Urinary bladder (tissue), 4 donors: ENCODE measurements at places on chromosomes 1 and 21. TPM values are rescaled to one million over a fixed set of nuclear protein-coding genes. Genes with fewer than 3 reads are reported as not detected.

- peak; percentile 88 for DNase-seq
Observed at GRCh38 chr1:94925561-94926125, 1.3 kb downstream of the CNN3 start.

DNA sequence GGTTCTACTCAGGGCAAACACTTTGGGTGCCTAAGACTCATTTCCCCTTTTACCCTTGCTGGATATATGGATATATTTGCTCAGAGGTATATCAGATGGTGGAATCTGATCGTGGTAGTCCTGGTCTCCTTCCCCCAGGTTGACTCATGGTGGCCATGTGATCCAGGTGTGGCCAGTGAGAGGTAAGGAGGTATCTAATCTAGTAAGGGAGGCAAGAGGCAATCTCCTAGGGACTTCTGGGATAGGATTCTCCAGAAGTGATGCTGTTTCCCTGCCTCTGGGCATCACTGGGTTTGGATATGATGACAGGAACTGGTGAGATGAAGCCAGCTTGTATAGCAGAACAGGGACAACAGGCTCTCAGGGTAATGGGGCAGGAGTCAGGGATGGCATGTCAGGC, 8.5 kb upstream of the DENND2D start:
- DNase-seq = no peak

GRCh38 chr1:233859446-233859845, 45.0 kb upstream of the SLC35F3 start:
- DNase-seq = no peak

DNA sequence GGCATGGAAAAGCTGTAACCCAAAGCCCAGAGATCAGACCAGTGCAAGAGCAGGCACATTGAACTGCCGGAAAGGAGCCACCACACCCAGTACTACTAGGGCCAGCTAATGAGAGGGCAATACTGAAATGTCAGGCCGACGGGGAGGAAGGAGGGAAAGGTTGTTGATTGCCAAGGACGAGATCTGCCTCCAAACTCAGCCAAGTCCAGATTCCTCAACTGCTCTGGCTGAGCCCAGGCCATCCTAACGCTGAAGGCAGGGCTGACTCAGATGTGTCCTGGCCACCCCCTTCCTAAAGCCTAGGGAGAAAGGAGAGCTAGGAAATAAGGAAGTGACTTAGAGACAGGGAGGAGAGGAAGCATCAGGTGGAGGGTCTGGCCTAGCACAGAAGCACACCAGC, 42.1 kb upstream of the IPO9 start:
- no peak for DNase-seq

DNA sequence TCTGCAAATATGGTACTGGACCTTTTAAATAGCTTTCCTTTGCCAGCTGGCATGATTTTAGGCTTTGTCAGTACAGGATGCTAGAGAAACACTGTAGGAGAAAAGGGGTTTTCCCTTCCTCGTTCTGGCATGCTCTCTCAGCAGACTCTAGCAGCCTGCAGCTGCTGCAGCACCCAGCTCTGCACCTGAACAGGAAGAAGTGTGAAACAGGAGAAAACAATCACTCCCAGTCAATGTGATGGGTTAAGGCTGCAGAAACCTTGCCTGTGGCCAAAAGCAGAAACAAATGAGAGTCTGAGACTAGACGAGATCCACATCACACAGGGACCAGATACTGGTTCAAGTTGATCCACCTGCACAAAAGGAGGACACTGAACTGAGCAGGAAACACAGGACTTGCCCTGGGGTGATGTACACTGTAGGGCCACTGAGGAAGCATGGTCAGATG, 21.2 kb downstream of the OVGP1 start:
- DNase-seq = peak; percentile 39

DNA sequence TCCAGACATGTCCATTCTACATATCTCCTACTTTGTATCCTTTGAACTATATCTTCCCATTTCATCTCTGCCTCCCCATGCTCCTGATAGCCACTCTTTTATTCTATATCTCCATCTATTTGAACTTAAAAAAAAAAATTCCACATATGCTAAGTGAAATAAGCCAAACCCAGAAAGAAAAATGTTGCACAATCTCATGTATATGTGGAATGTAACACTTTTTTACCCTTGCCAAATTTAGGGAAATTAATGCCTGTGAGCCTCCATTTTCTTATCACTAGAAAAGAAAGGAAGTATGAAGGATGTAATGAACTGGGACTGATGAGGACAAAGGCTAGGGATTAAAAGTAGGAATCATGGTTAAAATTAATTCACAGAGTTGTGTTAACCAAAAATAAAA, 53.5 kb downstream of the RGS13 start:
- no peak for DNase-seq

DNA sequence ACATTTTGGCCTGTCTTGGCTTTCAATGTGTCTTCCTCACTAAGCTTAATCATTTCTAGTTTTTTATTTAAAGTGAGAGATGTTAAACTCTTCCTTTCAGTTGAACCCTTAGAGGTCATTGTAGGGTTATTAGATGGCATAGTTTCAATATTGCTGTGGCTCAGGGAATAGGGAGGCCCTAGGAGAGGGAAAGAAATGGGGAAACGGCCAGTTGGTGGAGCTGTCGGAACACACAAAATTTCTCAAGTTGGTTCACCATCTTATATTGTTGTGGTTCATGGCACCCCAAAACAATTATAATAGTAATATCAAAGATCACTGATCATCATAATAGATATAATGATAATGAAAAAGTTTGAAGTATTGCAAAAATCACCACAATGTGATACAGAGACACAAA, 31.4 kb upstream of the KAZN start:
- no peak for DNase-seq

DNA sequence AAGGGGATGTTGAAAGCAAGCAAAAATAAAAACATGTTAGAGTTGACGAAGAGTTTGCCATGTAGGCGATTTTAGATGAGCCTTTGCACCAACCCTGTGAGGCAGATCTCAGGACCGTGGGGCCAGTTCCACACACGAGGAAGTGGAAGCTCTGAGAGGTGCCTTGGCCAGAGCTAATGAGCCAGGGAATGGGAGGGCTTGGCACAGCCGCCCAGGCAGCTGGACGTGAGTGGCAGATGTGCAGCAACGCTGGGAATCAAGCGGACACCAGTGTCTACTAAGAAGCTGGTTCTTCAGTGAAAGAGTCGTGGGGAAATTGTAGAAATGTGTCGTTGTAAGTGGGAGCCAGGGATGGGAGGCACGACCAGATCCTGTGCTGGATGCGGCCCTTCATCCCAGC, 58.9 kb upstream of the COL6A1 start:
- no peak for DNase-seq

DNA sequence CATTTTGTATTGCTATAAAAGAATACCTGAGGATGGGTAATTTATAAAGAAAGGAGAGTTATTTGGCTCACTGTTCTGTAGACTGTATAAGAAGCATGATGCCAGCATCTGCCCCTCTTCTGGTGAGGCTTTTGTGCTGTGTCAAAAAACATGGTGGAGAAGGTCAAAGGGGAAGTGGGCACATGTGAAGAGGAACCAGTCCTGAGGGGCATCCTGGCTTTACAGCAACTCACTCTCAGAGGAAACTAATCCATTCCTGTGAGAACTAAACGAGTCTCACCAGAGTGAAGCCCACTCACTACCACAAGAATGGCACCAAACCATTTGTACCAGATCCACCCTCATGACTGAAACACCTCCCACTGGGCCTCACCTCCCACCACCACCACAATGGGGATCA, 18.8 kb upstream of the SELP start:
- no peak for DNase-seq

DNA sequence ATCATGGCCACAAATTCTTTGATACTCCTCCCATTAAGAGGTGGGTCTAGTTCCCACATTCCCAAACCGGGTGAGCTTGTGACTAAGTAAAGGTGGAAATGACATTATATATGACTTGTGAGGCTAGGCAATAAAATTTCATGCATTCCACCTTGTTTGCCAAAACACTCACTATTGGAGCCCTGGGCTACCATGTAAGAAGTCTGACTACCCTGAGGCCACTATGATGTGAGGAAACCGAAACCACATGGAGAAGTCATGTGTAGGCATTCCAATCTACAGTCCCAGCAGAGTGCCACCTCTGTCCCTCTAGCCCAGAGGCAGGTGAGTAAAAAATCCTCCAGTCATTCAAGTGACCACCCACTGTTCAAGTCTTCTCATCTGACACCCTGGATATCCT, 17.9 kb upstream of the SMG7 start:
- DNase-seq = no peak

DNA sequence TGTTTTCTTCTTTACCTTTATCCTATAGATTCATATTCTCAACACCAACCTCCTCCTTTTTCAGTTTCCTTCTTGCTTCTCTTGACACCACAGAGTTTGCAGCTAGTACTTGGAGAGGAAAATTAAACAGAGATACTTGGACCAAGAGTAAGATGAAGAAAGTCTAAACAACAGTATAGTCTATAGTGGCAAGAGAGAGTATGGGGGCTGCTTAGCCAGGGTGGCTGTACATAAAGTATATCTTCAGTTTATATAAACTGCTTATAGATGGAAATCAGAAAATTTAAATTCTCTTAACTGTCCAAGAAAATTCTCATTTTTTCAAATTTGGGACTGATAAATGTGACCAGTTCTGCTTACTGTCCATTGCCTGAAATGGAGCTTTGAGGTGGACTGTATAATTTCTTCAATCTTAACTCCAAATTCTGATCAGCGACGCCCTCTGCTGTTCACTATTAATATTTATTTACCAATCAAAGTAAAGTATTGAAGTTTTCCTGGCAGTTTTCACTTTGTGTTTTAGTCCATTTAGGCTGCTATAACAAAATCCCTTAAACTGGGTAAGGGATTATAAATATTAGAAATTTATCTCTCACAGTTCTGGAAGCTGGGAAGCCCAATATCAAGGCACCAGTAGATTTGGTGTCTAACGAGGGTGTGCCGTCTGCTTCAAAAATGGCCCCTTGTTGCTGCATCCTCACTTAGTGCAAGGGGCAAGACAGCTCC, 14.8 kb upstream of the METTL18 start:
- DNase-seq = peak; percentile 8

- no peak for DNase-seq
Observed at GRCh38 chr1:9424261-9424660, 115.0 kb upstream of the SLC25A33 start.

DNA sequence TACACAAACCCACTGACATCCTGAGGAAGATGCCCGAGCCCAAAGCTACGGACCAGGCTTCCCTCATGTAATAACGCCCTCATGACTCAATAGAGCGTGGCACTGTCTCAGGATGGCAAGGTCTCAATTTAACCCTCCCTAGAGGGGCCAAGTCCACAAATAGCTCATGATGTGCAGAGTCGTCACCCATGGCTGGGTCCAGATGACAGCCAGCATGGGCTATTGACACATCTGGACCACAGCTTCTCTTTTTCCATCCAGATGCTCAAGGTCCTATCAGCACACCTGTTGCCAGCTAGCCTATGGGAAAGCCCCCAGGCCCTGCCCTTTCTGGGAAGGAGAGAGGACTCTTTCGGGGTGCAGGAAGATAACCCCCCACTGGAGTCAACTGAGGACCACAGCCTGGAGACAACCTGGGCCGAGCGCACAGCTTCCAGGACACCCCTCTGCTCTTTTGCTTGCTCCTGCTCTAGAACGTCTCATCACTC, 2.8 kb downstream of the LAPTM5 start:
- no peak for DNase-seq

DNA sequence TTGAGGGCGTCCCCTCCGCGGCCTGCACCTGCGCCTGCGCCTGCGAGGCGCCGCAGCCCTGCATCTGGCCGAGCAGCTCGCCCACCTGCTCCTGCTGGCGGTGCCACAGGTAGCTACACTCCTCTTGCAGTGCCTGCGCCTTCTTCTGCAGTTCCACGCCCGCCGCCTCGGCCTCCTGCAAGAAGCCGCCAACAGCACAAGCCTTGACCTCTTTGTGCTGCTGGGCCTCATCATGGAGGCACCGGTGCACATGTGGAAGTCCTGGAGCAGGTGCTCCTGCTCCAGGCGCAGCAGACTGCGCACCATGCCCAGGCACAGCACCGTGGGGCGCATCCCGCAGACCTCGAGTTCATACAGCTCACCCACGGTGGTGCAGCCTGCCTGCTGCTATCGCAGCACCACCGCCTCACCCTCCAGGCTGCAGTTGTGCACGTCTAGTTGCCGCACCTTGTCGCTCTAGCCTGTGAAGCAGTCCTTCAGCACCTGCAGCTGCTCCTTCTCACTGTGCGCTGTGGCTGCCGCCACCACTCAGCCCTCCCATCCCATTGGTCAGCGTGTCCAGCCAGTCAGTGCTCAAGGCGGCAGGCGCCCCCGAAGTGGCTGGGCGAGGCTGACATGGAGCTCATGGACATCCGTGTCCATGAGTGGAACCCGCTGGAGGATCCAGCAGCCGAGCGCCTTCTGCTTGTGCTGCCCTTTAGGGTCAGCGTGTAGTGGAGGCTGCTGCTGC, 12.2 kb upstream of the CD2 start:
- DNase-seq = no peak

- no peak for DNase-seq
Observed at GRCh38 chr1:24235921-24236788, 49.1 kb upstream of the IFNLR1 start.

DNA sequence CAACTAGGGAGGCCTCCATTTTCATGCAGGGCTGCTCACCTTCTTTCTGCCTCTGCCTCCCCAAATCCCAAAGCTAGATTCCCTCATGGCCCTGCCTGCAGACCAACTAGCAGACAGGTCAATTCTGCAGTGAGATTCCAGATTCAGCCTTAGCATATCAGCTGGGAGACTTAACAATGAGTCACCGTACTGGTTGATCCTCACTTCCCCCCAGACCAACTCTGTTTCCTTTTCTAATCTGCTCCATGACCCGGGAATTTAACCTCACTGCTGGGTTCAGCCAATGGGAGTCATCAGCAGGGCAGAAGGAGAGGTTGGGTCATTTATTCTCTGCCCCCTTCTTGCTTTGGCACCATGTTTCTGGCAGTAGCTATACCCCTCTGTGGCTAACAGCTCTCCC, 140.6 kb upstream of the GRIK3 start:
- DNase-seq = no peak

DNA sequence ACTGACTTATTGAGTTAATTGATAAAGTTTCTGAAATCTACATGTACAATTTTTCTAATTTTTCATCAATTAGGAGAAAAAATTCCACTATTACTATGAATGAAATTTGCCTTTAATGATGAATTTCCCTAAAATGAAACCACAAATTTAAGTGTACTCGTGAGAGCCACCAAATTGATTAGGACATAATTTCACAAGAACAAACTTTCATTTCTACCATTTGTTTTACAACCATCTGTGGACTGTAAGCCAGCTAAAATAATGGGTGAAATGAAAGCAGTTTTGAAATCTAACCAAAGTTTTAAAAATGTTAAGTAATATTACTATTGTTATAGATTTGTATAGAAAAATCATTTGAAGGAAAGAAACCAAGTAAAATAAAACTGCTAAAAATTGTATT, 41.8 kb downstream of the AGL start:
- no peak for DNase-seq

- no peak for DNase-seq
Observed at GRCh38 chr1:206563367-206564207, 48.7 kb downstream of the EIF2D start.

- no peak for DNase-seq
Observed at GRCh38 chr1:156619582-156619955, 354 bp downstream of the HAPLN2 start.

ANKRD65 gene
- total RNA-seq = 5.8 TPM

RER1 gene
- total RNA-seq = 48.1 TPM

LINGO4 gene
- 0.16 TPM for total RNA-seq

PLA2G2D gene
- not detected for total RNA-seq

OR2G6 gene
- total RNA-seq = not detected

ARHGEF16 gene
- total RNA-seq = 3.3 TPM

BTBD19 gene
- 5.3 TPM for total RNA-seq

CCDC30 gene
- 7.2 TPM for total RNA-seq

PROK1 gene
- total RNA-seq = not detected
